Endothelial cell of umbilical vein (primary cell): ENCODE measurements at places on chromosomes 5 and 9. TPM values are rescaled to one million over a fixed set of nuclear protein-coding genes. Genes with fewer than 3 reads are reported as not detected.
A peak's percentile ranks its signal among the peaks of the same experiment; 100 is the strongest.

DNA sequence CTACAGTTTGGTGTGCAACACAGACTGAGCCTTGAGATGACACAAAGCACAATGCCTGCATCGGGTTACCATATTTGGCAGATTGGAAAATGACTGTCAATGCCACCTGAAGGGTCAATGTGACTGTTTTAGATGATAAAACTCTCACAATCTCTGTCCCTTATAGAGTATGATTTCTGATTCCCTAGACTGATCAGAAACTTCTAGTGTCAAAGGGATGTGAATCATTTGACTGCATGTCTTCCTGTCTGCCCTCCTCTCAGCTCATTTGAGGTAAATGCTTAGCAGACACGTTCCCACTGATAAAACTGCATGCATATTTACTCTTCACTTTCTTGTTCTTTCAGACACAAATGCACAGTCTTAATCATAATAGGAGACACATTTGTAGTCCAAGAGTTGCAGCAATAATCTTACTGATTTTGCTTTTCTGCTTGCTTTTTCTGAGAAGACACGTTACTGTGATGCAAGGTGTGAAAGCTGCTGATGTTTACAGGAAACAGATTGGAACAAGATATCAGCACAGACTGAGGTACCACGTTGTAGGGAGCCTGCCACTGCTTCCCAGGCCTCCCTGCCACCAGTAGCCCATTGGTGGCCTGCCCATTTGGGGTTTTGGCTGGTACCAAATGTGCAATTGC, 77.8 kb downstream of the GCNT4 start:
- H3K27me3 ChIP-seq = no peaks in the 10 kb centered on the region
- H3K4me1 ChIP-seq = no peaks in the 10 kb centered on the region
- no peak overlapping the region for H3K4me3 ChIP-seq
- no peak for DNase-seq

DNA sequence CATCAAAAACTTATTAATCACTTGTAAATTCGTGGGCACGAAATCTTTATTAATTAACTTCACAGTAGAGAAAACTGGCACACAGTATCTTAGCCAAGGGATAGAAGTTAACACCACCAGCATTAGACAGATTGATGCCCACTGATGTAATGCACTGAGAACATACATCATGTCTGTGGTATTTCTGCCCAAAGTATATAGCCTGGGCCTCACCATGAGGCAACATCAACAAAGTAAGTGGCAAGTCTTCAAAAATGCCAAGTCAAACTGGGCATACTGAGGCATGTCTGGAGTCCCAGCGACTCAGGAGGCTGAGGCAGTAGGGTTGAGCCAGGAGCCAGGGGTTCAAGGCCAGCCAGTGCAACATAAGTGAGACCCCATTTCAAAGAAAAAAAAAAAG, 79.5 kb downstream of the GLIS3 start:
- no peak for DNase-seq
- H3K27me3 ChIP-seq = no peaks in the 10 kb centered on the region
- no peak overlapping the region for H3K4me3 ChIP-seq
- H3K4me1 ChIP-seq = no peaks in the 10 kb centered on the region

GRCh38 chr9:108761655-108762347, 94.0 kb downstream of the ACTL7B start:
- DNase-seq = peak; percentile 43
- H3K27me3 ChIP-seq = peaks cover 1% of the 10 kb centered on the region
- H3K4me1 ChIP-seq = no peaks in the 10 kb centered on the region
- no peak overlapping the region for H3K27ac ChIP-seq

DNA sequence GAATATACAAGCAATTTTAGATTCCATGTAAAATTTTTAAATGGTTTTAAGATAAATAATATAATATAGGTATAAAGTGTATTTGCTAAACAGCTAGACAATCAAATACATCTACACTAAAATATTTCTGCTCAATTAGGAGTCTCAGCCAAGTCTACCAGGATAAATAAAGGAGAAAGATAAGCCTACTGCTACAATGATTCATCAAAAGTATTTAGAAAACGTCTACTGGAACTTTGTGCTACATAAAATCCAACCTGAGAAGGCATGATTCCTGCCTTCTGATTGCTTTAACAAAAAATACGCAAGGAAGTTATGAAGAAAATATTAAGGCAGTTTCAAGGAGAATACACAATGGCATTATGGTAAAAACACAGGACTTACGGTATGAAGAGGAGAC, 570.6 kb downstream of the EFNA5 start:
- H3K4me3 ChIP-seq = no peak overlapping the region
- no peaks in the 10 kb centered on the region for H3K27me3 ChIP-seq
- H3K27ac ChIP-seq = no peak overlapping the region
- no peak for DNase-seq
- no peaks in the 10 kb centered on the region for H3K4me1 ChIP-seq

GRCh38 chr5:159208514-159209437, 577 bp downstream of the RNF145 start:
- peak overlapping the region; percentile 88 for H3K4me3 ChIP-seq
- H3K27me3 ChIP-seq = no peaks in the 10 kb centered on the region
- no peaks in the 10 kb centered on the region for H3K36me3 ChIP-seq
- DNase-seq = peak; percentile 41
- peaks cover 26% of the 10 kb centered on the region for H3K4me1 ChIP-seq
- peak overlapping the region; percentile 73 for H3K27ac ChIP-seq

DNA sequence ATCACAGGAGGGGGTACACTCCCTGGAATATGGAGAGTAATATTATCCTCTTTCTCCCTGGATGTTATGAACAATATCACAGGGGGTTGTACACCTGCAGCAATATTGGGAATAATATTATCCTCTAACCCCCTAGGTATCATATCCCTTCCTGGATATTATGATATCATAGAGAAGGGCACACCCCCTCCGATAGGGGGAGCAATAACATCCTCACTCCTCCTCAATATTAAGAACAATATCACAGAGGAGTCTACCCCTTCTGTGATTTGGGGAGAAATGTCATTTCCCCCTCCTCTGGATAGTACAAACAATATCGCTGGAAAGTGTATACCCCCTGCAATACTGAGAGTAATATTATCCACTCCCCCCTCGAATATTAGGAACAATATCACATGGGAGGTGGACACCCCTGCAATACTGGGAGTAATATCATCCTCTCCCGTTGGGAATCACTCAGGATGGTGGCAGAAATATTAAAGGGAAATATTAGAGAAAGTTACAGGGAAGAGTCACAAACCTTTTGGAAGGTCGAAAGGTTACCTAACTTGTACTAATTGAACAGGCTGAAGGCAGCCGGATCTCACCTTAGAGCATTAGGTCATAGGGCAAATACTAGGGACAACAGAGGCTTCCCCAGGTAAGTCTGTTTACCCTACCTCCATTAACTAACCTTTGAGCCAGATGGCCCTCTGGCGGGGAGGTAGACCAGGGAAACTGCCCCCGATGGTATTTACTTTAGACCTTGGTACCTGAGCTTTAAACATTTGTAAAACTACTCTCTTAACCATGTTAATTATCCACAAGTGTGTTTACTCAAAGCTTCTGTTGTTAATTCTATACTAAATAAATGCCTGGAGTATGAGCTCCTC, 57.5 kb upstream of the FREM1 start:
- DNase-seq = no peak
- H3K4me1 ChIP-seq = no peaks in the 10 kb centered on the region
- H3K4me3 ChIP-seq = no peak overlapping the region
- H3K27ac ChIP-seq = no peak overlapping the region
- H3K27me3 ChIP-seq = no peaks in the 10 kb centered on the region
- no peaks in the 10 kb centered on the region for H3K36me3 ChIP-seq

The GRIN3A gene
- not detected in 2 replicates for polyA plus RNA-seq

DNA sequence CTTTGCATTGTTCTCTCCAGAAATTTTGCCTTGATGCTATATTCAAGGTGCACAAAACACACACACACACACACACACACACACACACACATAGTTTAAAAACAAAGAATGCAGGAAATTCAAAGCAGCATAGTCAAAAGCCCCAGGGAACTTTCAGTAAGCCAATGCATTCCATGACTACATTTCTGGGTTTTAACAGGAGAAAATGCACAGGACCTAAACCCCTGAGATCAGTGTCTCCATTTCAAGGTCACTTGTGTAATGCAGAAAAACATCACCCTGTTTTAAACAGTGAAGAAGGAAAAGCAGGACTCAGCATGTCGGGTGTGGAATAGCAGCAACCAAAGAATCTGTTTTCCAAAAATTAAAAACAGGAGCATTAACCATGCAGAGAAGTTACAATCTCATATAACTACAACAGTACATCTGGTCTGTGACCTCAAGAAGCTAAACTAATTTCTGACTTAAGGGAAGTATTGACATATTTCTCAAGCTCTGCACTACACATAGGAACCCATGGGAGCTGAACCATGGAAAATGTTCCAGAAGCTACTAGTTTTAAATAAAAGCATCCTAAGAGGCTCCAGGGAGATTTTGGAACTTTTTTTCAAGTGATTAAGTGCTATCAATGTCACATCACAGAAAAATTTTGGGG, 296.7 kb downstream of the HINT1 start:
- no peak overlapping the region for H3K4me3 ChIP-seq
- H3K27ac ChIP-seq = no peak overlapping the region
- H3K4me1 ChIP-seq = no peaks in the 10 kb centered on the region
- H3K36me3 ChIP-seq = no peaks in the 10 kb centered on the region

The GSN gene
- 226 and 232 TPM in 2 replicates for polyA plus RNA-seq

The PCDHGB3 gene
- 1.4 and 1.8 TPM in 2 replicates for polyA plus RNA-seq

The MAP3K1 gene
- polyA plus RNA-seq = 4.8 and 5.7 TPM in 2 replicates

DNA sequence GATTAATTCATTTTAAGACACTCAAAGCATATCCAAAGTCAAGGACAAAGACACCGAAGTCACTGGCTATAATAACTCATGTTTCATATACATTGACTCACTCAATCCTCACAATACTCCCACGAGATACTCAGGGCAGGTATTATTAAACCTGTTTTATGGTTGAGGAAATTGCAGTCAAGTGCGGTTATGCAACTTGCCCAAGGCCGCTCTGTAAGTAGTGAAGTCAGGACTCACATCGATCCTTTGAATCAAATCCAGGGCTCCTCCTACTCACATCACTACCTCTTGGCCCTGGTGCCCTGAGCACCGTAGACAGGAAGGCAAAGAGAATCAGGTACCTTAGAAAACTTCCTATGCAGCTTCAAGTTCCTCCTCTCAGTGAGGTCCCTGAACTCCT, 87.8 kb upstream of the APC start:
- H3K4me3 ChIP-seq = no peak overlapping the region
- no peak overlapping the region for H3K27ac ChIP-seq
- DNase-seq = no peak
- no peaks in the 10 kb centered on the region for H3K36me3 ChIP-seq
- H3K27me3 ChIP-seq = no peaks in the 10 kb centered on the region

- DNase-seq = no peak
- no peaks in the 10 kb centered on the region for H3K27me3 ChIP-seq
- peaks cover 27% of the 10 kb centered on the region for H3K4me1 ChIP-seq
- no peaks in the 10 kb centered on the region for H3K36me3 ChIP-seq
- no peak overlapping the region for H3K27ac ChIP-seq
Measured at GRCh38 chr5:139275956-139276355, 17.6 kb upstream of the MATR3 start.

The CCDC152 gene
- polyA plus RNA-seq = 0.29 and 0.48 TPM in 2 replicates

The F2RL1 gene
- polyA plus RNA-seq = 20.7 and 21.8 TPM in 2 replicates

The BTNL3 gene
- polyA plus RNA-seq = not detected in 2 replicates

- H3K4me1 ChIP-seq = peaks cover 6% of the 10 kb centered on the region
- peak; percentile 80 for DNase-seq
- H3K36me3 ChIP-seq = no peaks in the 10 kb centered on the region
- no peak overlapping the region for H3K27ac ChIP-seq
- H3K27me3 ChIP-seq = no peaks in the 10 kb centered on the region
Measured at GRCh38 chr9:98686961-98687855, 21.5 kb downstream of the GABBR2 start.

The SLC24A2 gene
- polyA plus RNA-seq = not detected in 2 replicates

DNA sequence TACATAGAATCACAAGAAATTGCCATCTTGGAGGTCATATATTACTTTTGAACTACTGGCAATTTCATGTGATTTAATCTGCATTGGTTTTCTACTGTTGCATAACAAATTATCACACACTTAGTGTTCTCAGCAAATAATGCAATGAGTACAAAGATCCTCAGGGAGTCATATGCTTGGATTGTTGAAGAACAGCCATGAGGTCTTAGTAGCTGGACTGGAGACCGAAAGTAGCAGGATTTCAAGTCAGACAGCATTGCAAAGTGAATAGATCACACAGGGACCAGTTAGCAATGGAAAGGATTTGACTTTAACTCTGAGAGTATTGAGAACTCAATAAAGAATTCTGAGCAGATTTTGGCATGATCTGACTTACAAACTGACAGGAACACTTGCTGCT, 32.2 kb upstream of the FRMD3 start:
- H3K27ac ChIP-seq = no peak overlapping the region
- H3K36me3 ChIP-seq = no peaks in the 10 kb centered on the region

DNA sequence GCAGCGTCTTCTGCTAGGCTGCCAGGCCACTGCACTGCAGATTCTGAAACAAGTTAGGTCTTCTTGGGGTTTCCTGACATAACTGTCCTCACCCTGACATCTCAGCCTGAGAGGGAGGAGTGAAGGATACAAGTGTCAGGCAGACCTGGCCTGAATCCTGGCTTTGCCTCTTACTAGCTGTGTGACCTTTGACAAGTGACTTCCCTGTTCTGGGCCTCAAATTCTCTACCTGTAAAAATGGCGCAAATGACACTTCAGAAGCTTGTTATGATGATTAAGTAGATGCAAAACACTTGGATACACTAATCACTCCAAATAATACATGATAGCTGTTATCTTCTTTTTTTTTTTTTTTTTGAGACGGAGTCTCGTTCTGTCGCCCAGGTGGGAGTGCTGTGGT, 119.2 kb upstream of the BOD1 start:
- H3K27me3 ChIP-seq = no peaks in the 10 kb centered on the region
- no peak overlapping the region for H3K4me3 ChIP-seq
- H3K36me3 ChIP-seq = no peaks in the 10 kb centered on the region
- DNase-seq = no peak
- H3K4me1 ChIP-seq = no peaks in the 10 kb centered on the region

The NADK2 gene
- 3.6 and 4.0 TPM in 2 replicates for polyA plus RNA-seq

DNA sequence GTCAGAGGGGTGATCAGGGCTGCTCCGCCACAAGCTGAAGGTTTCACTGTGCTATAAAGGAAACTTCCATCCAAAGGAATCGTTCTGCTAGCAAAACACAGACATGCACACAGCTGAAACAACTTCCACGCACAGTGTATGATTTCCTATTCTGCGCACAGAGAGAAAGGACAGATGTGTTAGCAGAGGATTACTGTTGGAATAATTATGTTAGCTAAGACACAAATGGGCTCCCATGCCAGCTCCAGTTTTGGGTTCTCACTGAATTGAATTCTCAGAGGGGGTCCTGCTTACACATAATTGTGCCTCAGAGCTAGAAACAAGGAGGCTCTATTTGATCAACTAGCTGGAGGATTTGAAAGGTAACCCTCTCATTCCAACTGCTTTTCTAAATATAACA, 352.4 kb downstream of the IRX2 start:
- no peaks in the 10 kb centered on the region for H3K27me3 ChIP-seq
- H3K4me1 ChIP-seq = no peaks in the 10 kb centered on the region
- no peak overlapping the region for H3K4me3 ChIP-seq
- no peak overlapping the region for H3K27ac ChIP-seq
